ENCODE measurements at places on chromosomes 16 and 17.

DNA sequence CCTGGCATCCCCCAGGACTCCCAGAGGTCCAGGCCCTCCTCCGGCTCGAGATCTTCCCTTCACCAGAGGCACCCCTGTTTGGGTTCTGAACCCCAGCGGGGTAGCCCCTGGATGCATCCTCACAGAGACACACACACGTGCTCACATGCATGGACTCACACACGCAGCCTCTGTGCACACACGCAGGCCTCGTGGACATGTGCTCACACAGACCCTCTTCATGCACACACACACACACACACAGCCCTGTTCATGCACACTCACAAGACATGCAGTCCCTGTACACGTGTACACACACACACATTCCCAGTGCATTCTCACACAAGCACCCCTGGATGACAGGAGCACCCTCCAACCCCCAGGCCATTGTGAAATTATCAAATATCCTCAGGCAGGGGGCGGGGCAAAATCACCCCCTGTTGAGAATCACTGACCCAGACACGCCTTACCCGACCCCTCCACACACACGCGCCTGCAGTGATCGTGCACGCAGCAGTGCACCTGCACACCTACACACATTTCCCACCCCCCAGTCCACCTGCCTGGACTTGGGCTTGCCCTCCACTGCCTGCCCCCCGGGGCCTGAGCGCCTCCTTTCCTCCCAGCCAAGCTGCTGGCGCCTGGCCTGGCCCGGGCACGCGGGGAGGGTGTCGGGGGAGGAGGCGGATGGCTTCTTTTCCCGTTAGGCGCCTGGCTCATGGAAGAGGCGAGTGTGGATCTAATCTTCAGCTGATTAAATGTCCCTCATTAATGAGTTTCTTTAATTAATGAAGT, 62.6 kb downstream of the ENGASE start:
- no peak for DNase-seq

- peak; percentile 10 for DNase-seq
These were observed 327.4 kb upstream of the CCL2 start for GRCh38 chr17:33927732-33928133.

GRCh38 chr17:65785109-65785508, 223.7 kb upstream of the AXIN2 start:
- peak; percentile 91 for DNase-seq

DNA sequence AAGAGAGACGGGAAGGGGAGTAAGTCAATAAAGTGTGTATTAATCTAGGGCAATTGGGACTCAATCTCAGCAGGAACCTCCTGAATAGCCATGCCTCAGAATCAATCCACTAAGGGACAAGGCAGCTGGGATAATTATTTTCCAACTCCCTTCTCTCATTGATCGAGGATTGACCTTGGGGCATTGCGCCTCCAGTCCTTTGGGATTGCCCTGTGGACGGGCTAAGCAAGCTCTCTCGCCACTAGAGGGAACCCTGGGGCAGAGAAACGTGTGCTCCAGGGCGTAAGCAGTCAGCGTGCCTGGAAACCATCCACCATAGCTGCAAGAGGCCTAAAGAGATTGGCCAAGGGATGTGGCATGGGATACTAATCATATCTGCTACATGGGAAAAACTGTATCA, 53.9 kb upstream of the ERCC4 start:
- DNase-seq: peak; percentile 89

DNA sequence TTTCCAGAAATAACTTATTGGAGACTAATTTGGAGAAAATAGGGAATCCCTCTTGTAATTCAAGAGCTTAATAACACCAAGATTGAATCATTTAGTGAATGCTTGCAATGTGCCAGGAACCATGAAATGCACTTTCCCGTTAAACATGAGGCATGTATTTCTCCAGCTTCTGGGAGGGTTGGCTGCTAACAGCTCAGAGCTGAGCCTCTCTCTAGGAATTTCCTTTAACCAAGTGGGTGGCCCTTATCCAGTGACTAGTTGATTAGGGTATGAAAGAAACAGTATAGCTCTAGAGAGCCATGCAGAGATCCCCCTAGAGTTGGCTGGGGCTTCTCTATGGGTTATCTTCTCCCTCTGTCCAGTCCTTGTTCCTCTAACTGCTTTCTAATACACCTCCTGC, 356.4 kb upstream of the GOT2 start:
- peak; percentile 2 for DNase-seq

DNA sequence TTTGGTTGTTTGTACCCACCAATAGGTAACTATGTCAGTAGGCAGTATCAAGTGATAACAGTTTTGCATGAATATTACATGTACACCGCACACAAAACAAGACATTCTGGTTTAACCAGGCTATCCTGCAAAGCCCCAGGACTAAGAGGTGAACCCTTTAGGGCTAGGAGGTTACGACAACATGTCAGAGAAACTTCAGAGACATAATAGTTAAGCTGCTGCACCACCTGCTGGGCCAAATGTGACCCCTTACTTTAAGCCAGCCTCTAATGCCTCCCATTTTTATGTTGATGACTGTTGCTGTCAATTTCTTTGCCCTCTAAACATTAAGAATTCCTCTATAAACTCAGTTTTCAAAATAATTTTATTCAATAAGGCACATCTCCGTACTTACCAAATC, 15.4 kb downstream of the SRP68 start:
- no peak for DNase-seq
